SJSA1 (cell line): ENCODE measurements at places on chromosomes 7 and 10.

DNA sequence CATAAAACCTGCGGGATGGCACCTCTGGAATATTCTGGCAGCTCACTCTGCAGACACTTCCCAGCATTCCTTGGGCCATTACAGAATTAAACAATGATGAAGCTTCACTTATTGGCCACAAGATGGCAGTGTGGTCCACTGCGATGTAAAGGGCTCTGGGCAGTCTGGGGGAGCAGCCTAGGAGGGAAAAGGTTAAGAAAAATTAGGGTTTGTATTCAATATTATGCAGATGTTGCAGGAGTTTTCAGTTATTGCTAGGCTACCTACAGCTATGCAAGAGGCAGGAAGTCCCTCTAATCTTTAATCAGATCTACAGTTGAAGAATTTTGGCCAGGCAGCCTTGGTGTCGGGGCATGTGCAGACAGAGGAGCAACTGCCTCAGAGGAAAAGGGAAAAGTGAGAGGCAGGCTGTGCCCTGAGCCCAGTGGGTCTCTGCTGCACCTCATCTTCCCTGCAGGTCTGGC lies 233.2 kb upstream of the PRSS1 start:
- no peak for DNase-seq

DNA sequence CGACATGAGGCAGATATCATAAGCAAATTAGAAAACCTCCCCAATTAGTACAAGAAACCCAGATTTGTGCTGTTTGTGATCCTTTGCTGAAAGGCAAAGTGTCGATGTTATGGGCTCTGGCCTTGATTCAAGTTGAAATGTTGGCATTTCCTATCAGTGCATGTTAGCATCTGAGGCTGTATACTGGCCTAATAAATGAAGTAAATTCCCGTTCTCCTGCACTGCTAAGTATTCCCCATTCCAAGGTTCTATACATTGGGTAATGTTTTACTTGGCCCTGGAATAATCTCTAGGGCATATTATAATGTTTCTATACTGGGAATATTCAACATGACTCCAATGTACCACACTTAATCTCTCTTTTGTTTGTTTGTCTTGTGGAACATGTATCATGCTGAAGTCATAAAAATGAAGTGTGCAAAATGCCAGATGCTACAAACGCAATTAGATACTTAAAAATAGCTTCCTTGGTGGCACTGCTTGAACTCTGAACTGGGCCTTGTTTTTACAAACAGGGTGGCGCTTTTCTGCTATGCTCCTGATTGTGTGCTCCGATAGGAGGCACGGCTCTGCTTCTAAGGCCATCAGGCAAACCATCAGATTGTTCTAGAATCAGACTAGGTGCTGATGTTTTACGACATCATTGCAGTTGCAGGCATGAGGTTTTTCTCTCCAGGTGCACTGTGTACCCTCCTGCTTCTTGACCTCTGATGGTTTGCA lies 156.7 kb upstream of the TCF7L2 start:
- DNase-seq, result no peak

- DNase-seq, result no peak
These were observed 292.9 kb downstream of the BAMBI start for GRCh38 chr10:28970231-28970630.

GRCh38 chr10:4825868-4826791 lies at the start of gene AKR1E2:
AKR1E2 (plus strand) TSS chr10:4826207; CDS start chr10:4826325, 118 bp downstream.
- peak; percentile 97 for DNase-seq

GRCh38 chr10:130495891-130496636 lies 359.9 kb downstream of the GLRX3 start:
- DNase-seq, result no peak

- no peak for DNase-seq
These were observed 13.1 kb upstream of the CUX1 start for GRCh38 chr7:101804088-101804963.

GRCh38 chr10:11728353-11728752 lies 13.8 kb upstream of the ECHDC3 start:
- no peak for DNase-seq

DNA sequence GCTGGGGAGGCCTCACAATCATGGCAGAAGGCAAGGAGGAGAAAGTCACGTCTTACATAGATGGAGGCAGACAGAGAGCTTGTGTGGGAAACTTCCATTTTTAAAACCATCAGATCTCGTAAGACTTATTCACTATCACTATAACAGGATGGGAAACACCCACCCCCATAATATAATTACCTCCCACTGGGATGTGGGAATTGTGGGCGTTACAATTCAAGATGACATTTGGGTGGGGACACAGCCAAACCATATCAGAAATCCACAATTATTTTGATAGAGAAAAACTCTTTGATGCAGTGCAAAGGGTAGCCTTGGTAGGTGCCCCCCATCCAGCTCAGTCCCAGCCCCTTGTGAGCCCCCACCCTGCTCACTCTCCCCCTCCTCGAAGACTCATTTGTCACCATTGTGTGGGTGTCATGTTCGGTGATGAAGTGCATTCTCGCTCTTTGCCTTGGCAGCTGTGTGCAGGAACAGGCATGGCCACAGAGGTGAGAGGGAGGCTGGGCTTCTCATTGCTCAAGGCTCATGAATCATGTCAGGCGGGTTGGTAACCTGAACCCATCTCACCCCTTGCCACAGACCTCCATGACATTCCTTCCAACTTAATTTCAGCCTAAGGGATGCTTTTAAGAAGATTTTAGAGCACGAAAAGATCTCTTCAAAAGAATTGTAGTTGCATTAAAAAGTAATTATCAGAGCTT lies 75.9 kb downstream of the BUB3 start:
- DNase-seq, result no peak

- DNase-seq, result peak; percentile 27
These were observed 11.6 kb upstream of the SVIL start for GRCh38 chr10:29646238-29646902.

- no peak for DNase-seq
These were observed 6.9 kb upstream of the PSMG3 start for GRCh38 chr7:1576521-1577253.

DNA sequence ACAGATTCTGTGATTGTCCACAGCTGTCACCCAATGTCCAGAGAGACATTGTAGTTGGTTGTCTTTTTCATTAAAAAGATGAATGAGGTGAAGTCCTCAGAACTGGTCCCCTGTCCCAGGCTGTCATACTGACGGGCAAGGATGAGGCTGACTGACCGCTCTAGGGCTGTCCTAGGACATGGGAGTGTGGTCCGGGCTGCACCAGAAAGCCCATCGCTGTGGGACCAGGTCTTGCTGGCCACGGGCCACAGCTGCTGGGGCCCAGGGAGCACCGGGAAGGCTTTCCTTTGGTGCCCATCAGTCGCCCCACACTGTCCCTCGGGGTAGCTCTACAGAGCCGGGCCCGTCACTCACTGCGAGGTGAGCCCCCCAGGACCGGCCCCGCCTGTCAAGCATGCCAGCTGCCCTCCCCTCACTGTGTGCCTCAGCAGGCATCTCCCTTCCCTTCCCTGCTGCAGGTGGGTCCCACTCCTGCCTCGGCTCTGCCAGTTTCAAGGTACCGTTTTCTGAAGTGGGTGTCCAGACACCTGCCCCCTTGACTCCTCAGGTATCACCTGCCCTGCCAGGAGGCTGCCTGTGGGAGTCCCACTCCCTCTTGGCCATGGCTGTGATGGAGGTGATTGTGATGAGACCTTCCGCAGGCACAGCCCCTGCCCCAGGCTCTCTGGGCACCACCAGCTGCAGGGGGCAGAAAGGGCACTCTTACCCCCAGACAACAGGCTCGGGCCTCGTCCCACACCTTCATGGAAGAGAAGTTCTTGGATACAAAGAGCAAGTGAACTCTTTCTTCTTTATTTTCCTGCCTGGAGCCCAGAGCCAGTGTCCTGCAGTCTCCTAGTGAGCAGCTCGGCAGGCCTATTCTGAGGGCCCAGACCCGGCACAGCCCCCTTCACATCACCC lies 21.7 kb downstream of the LRRC27 start:
- no peak for DNase-seq

GRCh38 chr7:1646391-1646790 lies 23.7 kb upstream of the ELFN1 start:
- DNase-seq, result no peak

DNA sequence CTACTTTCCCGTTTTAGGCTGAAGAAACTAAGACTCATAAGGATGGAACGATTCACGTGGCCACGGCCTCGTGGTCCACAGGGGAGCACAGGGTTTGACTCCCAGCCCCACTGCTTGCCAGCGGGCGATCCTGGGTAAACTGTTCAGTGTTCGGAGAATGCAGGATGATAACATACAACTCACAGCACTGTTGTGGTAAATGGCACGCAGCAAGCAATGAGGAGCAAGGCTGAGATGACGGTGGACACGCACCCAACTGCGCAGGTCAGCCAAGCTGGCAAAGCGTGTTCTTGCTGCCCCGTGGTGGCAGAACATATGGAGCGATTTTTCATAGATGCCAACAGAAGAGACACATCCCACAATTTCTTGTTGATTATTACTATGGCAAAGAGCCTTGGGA lies 272.7 kb downstream of the DNAJB6 start:
- no peak for DNase-seq

GRCh38 chr10:34124522-34125035 lies 690.5 kb downstream of the PARD3 start:
- peak; percentile 80 for DNase-seq

GRCh38 chr7:129495987-129496386 lies 6.3 kb upstream of the SMKR1 start:
- no peak for DNase-seq

DNA sequence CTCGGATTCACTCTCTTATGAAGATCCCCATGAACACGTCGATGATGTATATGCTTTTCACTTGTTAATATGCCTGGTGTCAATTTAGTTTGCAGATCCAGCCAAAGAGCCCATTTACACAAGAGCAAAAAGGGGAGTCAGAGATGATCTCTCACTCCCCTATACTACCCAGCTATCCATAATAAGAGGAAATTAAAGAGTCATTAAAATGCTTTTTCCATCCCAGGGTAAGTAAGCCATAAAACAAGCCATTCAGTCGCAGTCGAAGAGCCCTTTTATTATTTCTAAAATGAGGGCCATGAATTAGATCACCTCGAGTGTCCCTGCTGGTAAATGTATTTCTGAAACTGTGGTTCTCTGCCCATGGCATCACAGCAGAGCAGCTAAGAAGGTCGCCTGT lies 41.2 kb downstream of the CHCHD3 start:
- no peak for DNase-seq

GRCh38 chr7:40000734-40001315 lies 50.8 kb downstream of the CDK13 start:
- DNase-seq, result no peak
